ENCODE measurements at places on chromosomes 2 and 18.
A peak's percentile ranks its signal among the peaks of the same experiment; 100 is the strongest.

- DNase-seq = no peak
Measured at GRCh38 chr2:228065686-228066085, 115.8 kb downstream of the SPHKAP start.

GRCh38 chr2:117980783-117981676 is 32.8 kb downstream of the CCDC93 start:
- peak; percentile 98 for DNase-seq

DNA sequence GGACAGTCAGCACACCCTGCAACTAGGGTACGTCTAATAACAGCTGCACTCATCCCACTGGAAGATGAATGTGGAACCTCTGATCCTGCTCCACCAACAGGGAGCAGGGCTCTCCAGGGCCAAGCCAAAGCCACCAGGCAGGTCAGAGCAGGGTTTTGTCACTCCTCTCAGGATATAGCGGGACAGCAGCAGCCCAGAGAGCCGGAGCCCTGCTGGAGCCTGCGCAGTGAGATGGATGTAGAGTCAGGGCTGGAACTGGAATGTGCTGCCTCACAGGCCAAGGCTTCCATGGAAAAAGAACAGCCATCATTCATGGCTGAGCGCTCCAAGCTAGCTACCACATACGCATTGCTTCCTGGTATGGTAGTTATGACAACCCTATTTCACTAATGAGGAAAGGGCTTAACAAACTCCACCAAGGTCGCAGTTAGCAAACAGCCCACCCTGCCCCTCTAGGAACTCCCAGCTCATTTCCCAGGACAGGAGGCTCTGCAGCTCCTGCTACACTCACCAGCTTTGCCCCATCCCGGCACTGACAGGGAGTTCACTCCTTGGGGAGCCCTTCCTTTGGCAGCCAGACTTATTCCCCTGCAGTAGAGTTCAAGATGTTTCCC is 85.2 kb downstream of the HS1BP3 start:
- DNase-seq = no peak

GRCh38 chr2:216006164-216006663 is 7.1 kb downstream of the MREG start:
- DNase-seq = no peak

DNA sequence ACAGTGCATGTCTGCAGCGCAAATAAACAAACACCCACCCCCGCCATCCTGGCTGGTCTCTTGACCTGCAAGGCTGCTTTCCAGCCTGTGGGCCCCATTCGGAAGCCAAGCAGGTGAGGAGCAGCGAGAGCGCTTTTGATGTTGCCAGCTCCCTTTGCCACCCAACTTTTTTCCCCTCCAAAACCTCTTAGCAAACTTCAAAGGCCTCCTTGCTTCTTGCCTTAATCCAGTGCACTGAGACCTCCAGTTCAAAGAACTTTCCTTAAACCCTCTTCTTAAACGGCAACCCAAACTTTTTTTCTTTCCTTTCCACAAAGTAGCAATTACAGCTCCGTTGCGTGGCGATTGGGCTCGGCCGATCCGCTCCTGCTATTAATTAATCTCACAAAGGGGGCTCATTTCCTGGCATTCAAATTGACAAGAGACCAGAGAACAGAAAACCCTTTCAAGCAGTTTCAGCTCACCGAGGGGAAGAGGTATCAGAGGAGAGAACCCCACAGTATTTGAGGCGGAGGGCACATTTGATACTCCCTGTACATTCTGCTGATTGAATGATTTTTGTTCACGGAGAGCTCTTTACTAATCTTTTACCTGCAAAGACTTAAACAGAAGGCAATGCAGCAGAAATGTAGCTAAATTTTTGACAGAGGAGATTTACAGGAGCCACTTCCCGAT is 531.4 kb downstream of the TMEM182 start:
- no peak for DNase-seq

GRCh38 chr2:4404363-4404762 is 701.0 kb downstream of the DCDC2C start:
- DNase-seq = no peak

DNA sequence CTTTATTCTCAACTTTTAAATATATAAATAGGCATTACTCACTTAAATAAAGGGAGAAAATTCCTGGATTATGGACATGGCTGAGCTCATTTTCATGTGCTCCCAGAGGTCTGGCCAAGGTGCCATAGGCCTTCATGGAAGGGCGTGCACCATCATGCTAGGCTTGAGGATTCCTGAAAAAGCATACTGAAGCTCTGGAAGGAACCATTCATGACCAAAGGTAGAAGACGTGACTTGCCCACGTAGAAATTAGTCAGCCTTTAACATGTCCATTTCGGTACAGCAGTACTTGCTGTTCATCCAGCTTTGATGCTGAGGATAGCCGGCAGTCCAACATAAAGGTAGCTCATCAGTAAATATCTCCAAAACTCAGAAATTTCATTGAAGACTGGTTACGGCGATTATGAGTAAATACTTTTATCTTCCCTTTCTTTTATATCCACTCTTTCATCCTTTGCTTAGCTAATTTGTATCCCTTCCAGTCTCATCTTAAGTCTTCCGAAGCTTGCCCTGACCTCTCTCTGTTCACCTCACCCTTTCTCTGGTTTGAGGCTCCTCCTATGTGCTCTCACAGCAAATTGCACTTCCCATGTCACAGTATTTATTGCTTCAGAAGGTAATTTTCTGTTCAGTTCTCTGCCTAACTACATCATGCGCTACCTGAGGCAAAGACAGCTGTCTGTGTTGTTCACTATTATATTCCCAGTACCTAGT is 32.3 kb upstream of the ASNSD1 start:
- DNase-seq = peak; percentile 32

DNA sequence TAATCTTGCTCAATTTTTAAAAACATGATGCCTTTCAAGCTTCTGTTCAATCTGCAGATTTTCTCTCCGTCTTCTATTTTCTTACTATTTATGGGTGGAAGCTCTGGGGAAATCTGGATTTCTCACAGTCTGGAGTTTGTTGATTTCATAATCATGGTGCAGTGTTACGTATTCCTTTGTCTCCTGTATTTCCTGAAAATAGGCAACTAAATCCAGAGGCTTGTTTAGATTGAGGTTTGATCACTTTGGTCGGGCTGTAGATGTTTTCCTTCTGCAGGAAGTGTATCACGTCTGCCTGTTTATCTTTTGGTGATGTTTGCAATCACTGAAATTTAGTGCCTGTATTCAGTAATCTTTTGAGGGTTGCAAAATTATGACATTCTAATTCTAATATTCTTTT is 487.7 kb downstream of the LRRTM4 start:
- DNase-seq = no peak

DNA sequence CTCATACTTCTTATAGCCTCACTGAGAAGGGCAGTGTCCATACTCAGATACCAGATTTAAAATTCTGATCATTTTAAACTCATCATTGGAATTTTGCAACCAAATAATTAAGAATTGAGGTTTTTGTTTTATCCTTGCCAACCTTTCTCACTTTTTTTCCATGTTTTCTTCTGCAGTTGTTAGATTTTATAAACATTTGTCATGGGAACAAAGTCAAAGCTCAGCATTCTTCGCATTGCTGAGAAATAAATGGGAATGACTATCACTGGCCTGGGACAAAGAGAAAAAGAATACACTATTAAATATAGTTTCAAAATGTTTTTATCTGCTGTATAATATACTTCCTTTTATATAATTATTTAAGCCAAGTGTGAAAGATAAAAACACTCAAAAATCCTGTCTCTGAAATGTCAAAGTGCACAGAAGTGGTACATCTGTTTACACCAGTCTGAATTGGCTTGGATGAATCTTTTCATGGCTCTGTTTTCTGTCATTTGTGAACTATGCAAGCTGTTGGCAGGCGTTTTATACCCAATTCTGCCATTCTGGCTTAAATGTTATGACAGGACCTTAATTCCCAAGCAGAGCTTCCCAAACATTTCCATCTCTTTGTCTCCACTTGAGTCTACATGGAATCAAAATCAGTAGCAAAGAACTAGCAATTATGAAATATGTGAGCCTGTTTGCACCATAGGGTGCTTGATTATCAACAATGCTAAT is 249.3 kb upstream of the SYT4 start:
- no peak for DNase-seq

DNA sequence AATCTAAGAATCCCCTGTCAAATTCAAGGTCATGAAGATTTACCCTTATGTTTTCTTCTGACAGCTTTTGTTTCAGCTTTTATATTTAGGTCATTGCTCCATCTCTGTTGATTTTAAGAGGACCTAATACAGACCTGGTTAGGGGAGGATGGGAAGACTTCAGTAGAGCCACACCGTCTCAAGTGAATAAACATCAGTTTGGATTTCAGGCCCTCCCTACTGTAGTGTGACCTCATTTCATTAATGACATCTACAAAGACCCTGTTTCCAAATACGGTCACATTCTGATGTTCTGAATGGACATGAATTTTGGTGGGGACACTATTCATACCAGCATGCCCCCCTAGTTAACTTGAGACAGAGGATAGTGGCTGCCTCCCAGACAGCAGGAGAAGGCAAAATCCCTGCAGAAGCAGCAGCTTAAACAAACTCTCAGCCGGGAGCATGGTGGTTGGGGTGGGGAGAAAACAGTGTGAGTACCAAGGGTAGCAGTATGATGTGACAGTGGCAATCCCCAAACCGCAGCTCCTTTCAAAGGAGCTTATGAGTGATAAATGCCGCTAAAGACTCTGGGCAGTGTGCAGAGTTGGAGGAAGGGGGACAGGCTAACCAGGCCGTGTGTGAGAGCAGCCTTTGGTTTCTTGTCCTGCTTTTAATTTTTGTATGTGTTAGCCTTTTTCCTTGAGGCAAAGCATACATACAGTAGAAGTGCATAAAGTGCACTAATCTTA is 65.9 kb upstream of the TNP1 start:
- no peak for DNase-seq

- no peak for DNase-seq
Measured at GRCh38 chr2:233234264-233234663, 17.2 kb upstream of the ATG16L1 start.

- no peak for DNase-seq
Measured at GRCh38 chr2:74668087-74668486, 14.0 kb downstream of the SEMA4F start.

DNA sequence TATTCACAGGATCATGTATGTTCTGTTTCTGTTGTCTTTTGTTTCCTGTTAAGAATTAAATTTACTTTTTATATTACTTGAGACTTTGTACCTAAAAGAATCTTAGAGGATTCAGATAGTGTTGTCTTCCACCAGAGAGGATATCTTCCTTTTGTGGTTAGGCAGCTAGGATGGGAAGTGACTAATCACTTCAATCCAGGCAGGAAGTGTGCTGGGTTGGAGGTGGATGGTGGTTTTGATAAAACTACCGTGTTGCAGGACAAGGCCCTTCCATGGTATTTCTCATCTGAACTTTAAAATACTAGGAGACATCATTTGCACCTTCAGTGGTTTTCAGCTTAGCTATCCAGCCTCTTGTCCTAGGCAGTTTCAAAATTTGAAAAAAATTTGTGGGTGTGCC is 728.6 kb upstream of the CDH2 start:
- DNase-seq = peak; percentile 77

DNA sequence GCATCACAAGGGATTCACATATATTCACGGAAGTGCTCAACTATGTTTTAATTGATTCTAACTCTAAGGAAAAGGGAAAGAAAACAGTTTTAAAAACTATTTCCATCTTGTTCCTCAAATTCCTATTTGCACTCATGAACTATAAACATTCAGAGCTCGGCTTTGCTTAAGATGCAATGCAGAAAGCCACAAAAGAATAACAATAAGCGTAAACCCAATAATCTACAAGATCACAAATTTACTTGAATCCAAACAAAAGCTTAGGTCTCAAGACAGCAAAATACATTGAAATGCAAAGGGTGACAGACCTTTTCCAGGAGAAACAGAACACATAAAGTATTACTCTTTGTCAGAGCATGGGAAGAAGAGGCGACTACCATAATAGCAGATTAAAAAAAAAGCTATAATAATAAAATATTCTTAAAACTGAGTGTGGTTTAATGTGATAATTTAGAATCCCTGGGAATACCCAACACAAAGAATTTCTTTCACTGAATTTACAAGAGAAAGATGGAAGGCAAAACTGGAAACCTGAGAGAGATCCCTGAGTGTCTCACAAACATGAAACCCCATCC is 1094.9 kb downstream of the LRP1B start:
- DNase-seq = no peak

GRCh38 chr2:144548532-144549191 is 28.7 kb upstream of the ZEB2 start:
- no peak for DNase-seq

- no peak for DNase-seq
Measured at GRCh38 chr18:36503477-36503876, 206.0 kb downstream of the FHOD3 start.

DNA sequence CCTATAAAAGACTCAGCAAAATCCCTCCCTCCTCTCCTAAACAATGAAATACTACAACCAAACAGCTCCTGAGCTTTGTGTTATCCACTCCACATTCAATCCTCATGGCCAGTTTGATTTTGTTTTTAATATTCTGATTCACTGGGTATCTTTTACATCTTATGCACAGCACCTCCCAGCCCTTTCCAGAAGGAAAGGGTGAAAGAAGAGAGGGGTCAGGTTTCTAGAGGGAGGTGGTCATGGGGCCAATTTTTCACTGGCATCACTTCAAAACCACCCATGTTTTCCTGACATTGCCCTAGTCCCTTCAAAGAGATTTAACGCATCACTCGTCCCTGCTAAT is 315.6 kb downstream of the LPIN1 start:
- no peak for DNase-seq

GRCh38 chr18:74299746-74300145 is 8.0 kb upstream of the CYB5A start:
- DNase-seq = peak; percentile 29
